ENCODE measurements at places on chromosomes 2 and 18.
A peak's percentile ranks its signal among the peaks of the same experiment; 100 is the strongest.

GRCh38 chr2:134301099-134301927, 47.4 kb downstream of the MGAT5 start:
- DNase-seq = no peak

- no peak for DNase-seq
These were observed 30.9 kb downstream of the GAREM1 start for GRCh38 chr18:32439802-32440201.

- no peak for DNase-seq
These were observed 76.6 kb downstream of the CCDC85A start for GRCh38 chr2:56260415-56260814.

GRCh38 chr18:77132369-77133050, at the start of gene MBP:
Gene MBP (minus strand): TSS chr18:77132783. CDS start chr18:77105261, 27,522 bp downstream.
- DNase-seq = peak; percentile 49

GRCh38 chr2:170216981-170217380, 39.0 kb downstream of the MYO3B start:
- DNase-seq = no peak
